Mesenteric fat pad (tissue), 1 donor: ENCODE measurements at places on chromosomes 6 and 20. TPM values are rescaled to one million over a fixed set of nuclear protein-coding genes. Genes with fewer than 3 reads are reported as not detected.

MRPS26 gene
- 36.5 TPM for total RNA-seq

BMP7 gene
- 0.16 TPM for total RNA-seq

PHACTR3 gene
- 1.8 TPM for total RNA-seq

PPP1R3G gene
- 1.3 TPM for total RNA-seq

PTPRT gene
- not detected for total RNA-seq

- no peak for DNase-seq
Measured at GRCh38 chr6:9521152-9521530, 893.7 kb downstream of the TFAP2A start.

DNA sequence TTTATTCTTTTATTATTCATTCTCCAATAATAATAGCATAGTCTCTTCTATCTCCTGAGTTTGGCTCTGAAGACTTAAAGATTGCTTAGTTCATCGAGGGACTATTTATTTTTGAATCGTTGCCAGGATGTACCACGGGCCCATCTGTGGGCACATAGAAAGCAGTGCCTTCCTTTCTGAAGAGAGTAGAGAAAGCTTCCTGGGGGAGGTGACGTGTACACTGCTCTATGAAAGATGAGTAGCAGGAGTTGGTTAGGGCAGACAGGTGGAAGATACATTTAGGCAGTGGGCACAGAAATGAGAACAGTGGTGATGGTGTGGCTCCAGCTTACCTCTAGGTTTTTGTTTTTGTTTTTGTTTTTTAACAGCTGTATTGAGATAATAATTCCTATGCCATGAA, 98.4 kb downstream of the CDKAL1 start:
- no peak for DNase-seq

- DNase-seq: no peak
Measured at GRCh38 chr20:24116611-24117010, 128.0 kb upstream of the GGTLC1 start.

GRCh38 chr20:47735412-47736400, 49.6 kb downstream of the SULF2 start:
- DNase-seq: no peak

- DNase-seq: no peak
Measured at GRCh38 chr6:14520029-14520428, 402.5 kb downstream of the CD83 start.
